ENCODE measurements at places on chromosomes 5 and 9. TPM values are rescaled to one million over a fixed set of nuclear protein-coding genes. Genes with fewer than 3 reads are reported as not detected.

DNA sequence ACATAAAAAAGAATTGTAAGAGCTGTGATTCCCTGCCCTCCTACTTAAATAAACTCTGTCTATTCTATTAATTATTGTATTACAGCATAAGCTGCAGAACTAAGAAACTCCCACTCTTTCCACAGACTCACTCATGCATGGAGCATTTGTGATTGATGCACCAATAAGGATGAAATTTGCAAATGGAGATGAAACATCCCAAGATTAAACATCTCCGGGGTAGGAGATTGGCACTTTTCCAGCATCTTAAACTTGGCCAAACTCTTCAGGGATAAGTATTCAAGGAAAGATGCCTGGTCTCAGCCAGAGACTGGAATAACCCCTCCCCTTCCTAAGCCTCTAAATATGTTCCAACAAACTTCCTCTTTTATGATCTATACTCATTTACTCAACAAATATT, 472.0 kb downstream of the ACTL7B start:
- no peak for DNase-seq

DNA sequence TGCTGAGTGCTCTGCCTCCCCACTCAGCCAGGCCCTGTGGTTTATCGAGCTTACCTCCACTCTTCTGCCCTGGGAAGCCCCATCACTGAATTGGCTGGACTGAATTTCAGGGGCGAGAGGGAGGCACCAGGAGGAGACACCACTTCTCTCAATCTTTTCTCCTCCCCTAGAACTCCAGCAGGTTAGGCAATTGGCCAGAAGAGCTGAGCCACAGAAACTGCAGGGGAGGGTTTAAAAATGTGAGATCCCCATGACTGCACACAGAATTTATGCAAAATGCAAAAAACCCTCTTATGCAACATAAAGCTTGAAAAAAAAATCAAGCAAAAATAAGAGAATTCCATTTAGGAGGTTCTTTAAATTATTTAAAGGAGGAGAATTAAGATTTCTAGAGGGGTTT, 29.9 kb downstream of the TUT7 start:
- no peak for DNase-seq

DNA sequence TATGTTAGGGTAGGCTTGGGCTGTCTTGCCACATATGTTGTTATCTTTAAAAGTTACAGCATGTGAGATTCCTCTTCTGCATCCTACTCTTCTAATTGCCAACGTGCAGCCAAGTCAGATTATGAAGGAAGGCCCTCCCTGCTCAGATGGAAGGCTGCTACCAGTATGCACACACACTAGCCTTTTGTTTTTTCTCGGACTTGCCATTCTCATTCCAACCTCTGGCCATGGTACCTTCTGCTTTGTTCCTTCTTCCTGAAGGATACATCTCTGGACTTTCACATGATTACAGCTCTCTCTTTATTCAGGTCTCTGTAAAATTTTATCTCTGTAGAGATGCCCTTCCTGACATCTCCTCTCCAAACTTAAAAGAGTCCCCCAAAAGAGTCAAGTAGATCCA, 12.8 kb upstream of the OTP start:
- DNase-seq, result no peak

CFAP157 gene
- total RNA-seq, result 0.10 TPM

LECT2 gene
- not detected for total RNA-seq

SCGB3A1 gene
- not detected for total RNA-seq
